ENCODE measurements at places on chromosomes 13 and 19.

- no peak for DNase-seq
Observed at GRCh38 chr13:77305266-77305665, 21.6 kb downstream of the MYCBP2 start.

- no peak for DNase-seq
Observed at GRCh38 chr13:21012211-21012610, 49.2 kb downstream of the LATS2 start.

GRCh38 chr13:37632294-37632693, 33.7 kb upstream of the POSTN start:
- DNase-seq: no peak

GRCh38 chr19:11479898-11480714, 740 bp downstream of the ELAVL3 start:
- no peak for DNase-seq

- DNase-seq: peak; percentile 83
Observed at GRCh38 chr19:3365836-3366752, at the start of gene NFIC. Gene NFIC (plus strand): TSS chr19:3366583. CDS start chr19:3366637, 54 bp downstream.

DNA sequence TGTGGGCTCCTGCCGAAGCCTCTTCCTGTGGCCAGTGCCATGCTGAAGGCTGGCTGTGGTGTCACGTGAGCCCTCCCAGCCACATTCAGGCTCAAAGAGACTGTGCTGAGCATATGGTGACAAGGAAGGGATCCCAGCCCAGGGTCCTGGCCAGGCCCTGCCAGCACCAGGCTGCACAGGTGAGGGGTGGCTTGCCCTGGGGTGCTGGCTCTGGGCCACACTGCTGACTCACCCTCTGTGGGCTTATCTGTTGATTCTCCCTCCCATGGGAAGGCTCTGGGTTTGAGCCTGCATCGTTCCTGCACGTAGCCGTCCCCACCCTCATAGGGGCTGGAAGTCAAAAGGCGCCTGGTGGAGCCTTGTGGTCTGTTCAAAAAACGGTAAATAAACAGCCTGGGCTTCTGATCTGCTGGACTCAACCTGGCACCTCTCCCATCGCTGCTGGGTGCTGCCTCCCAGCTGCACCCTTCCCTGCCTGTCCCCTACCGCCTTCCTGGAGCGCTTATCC, 31.1 kb downstream of the DNM2 start:
- DNase-seq: peak; percentile 63

- DNase-seq: peak; percentile 53
Observed at GRCh38 chr19:5001615-5002014, 32.7 kb downstream of the KDM4B start.

DNA sequence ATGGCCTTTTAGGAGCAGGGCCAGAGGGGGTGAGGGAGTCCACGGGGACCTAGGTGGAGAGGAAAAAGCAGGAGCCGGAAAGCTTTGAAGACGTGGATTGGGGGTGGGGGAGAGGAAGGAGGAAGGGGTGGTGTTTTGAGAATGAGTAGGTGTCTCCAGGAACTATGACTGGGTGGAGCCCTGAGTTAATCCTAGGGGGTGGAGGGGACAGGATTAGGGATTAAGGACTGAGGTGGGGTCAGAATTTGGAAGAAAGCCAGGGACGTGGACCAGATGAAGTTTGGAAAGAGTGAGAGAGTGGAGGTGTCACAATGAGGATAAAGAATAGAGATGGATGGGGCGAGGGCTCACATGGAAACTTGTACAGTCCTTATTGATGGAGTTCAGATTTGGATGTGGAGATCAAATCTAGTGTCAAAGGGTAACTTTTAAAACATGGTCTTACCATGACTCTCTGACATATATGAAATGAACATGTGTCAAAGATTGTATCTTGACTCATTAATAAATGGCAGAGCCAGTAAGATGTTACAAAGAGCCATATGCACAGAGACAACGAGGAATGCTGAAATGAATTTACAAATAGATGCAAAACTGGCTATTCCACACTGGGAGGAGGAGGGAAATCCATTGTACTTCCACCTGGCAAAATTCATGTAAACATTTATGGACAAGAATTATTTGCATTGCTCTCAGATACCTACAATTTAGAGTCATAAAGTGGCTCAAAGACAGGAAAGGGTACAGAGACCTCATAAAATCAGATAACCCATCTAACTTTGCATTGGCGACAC, 1.7 kb upstream of the KLK13 start:
- no peak for DNase-seq

GRCh38 chr13:33193428-33193974, 92.1 kb downstream of the STARD13 start:
- no peak for DNase-seq

DNA sequence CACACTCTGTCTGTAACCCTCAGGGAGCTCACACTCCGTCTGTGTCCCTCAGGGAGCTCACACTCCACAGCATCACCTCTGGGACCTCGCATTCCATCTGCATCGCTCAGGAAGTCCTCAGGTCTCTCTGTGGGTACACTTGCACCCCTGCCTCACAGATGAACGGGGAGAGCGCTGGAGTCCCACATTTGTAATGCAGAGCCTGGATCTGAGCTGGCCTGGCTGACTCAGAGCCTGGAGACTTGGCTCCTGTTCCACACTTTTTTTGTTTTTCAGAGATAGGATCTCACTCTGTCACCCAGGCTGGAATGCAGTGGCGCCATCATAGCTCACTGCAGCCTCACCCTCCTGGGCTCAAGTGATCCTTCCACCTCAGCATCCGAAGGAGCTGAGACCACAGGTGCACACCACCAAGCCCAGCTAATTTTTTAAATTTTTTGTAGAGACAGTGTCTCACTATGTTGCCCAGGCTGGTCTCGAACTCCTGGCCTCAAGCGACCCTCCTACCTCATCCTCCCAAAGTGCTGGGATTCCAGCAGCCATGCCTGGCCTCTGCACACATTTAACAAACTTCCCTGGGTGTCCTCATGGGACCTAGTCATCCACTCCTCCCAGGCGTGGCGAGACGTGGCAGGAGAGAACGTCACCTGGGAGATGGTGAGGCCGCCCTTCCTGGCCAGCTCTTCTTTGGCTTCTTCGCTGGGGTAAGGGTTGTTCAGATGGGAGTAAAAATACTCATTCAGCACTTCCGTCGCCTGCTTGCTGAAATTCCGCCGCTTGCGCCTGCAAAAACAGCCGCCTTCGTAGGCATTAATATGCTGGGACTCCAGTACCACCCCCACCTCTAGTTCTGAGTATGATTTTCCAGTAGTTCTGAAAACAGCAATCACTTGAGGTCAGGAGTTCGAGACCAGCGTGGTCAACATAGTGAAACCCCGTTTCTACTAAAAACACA, 31.0 kb downstream of the CILP2 start:
- no peak for DNase-seq

- DNase-seq: peak; percentile 50
Observed at GRCh38 chr19:34254698-34255432, 511 bp downstream of the GARRE1 start.

DNA sequence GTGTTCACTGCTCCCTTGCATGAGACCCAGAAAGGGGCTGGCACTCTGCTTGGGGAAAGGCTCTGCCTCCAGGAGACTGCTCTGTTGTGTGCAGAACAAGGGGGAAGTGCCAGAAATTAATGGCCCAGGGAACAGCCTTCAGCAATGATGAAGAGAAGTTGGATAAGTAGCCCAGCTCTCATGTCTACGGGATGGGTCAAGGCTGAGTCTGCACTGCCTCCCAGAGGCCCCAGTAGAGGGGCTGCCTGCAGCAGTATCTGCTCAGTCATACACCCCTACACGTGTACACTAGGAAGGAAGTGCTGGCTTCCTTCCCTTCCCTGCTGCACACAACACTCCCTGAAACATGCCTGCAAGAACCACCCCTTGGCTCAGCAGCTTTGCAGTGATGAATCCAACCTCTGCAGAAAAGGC, 54.6 kb upstream of the URI1 start:
- no peak for DNase-seq

Data from SJCRH30 (cell line).